ENCODE measurements at places on chromosomes 12 and 14.

GRCh38 chr12:123171967-123172366 is 21.1 kb upstream of the PITPNM2 start:
- DNase-seq, result no peak

- no peak for DNase-seq
Observed at GRCh38 chr12:120774169-120774916, 48.7 kb downstream of the ACADS start.

DNA sequence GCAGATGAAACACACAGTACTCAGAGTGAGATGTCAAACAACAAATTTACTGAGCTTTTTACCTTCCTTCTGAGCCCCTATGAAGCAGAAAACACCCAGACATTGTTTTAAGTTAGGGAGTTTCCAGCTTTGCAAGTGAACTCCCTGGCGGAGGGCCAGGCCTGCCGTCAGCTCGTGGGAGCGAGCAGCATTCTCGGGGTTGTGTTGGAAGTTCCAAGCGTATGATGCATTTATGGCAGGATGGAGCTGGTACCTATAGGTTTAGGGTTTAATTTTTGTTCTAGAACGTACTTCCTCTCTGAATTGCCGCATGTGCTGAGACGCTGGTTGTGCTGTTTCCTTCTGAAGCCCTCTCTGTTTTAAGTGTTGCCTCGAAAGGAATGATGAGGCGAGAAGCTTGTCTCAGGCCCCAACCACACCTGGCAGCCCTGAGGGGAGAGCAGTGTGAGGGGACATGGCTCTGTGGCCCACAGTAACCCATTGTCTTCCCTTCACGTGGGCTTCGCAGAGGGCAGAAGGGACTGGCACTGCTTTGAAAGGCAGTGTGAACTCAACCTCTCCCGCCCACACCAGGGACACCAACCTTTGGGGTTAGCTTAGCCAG is 76.6 kb downstream of the SSPN start:
- no peak for DNase-seq

GRCh38 chr12:130685250-130685787 is 30.8 kb downstream of the RIMBP2 start:
- DNase-seq, result no peak

DNA sequence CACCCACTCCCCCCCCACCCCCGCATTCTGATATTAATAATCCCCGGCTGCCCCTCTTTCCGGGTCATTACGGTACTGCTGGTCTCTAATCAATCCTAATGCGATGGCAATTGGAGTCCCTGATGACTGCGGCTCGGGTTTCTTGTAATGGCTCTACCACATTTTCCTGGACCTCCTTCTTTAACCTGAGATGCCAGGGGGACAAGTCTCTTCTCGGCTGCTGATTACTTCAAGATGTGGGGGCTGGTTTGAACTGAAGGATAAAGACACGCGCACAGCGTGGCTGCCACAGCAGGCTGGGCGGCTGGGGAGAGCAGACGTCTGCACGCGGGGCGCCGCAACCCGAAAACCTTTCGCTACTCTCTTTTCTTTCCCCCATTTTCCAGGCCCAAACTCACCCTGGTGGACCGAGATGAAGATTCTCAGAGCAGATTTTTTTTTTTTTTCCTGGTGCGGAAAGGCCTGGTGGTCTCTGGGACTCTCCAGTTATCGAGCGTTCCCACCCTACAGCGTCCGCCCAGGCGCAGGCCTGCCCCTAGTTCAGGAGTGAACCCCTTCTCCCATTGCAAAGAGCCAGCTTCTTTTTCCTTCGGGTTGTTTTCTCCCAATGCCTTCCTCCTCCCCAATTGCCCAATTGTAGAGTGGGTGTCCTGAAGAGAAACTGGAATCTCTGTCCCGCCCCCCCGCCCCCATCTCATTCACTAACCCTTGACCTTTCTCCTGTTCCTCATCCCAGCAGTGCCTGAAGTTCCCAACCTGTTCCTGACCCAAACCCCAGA is 6.0 kb upstream of the SIX1 start:
- no peak for DNase-seq

- DNase-seq, result no peak
Observed at GRCh38 chr14:31320922-31321766, 99.2 kb downstream of the HEATR5A start.

DNA sequence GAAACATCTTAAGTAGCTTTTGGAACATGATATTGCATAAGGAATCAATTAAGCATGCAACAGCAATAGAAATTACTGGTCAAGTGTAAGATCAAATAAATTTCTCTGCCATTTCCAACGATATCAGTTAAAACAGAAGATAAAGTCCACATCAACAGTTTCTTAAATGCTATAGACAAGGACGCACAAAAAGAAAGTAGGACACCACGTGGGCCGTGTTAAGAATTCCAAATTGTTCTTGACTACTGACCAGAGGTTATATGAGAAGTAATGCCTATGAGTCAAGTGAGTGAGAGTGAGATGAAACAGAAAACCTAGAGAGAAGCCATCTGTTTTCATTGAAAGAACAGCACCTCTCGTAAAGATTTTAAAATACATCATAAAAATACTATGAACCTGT is 318.2 kb downstream of the TMEM117 start:
- no peak for DNase-seq

- peak; percentile 16 for DNase-seq
Observed at GRCh38 chr12:107884769-107885694, 110.5 kb downstream of the ASCL4 start.

DNA sequence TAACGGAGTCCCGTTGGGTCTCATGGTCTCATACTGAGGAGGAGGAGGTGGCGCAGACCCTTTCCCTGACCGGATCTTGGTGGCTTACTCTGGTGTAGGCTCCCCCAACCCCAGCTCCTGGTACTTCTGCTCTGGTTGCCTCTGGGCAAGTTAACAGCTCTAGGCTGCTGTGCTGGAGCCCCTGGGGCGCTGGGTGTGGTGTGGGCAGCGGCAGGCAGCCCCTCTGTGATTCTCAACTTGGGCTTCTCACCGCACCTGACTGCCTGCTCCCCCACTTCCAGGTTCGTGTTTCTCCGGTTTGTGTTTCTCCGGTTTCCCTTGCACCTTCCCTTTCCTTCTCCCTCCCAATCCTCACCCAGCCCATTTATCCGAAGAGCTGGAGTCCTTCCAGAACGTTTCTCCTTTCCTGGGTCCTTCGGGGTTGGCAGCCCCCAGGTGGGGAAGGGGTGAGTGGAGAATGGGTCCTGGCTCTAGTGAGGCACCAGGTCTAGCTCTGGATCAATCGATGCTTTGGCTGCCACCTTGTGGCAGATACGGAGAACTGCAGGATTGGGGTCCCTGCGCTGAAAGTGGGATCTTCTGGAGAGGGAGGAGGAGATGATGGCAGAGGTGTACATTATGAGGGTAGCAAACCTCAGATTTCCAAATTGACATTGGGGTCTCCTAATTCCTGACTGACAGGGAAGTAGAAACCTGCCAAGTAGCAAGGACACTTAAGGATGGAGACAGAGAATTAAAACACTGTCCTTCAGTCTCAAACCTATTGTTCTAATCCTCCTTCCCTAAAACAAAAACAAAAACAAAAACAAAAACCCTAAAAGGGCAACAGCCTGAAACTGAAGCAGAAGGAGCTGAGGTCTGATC is 8.3 kb downstream of the CISTR start:
- DNase-seq, result peak; percentile 7

- DNase-seq, result peak; percentile 86
Observed at GRCh38 chr12:52015532-52016041, 8.8 kb downstream of the TAMALIN start.

- DNase-seq, result no peak
Observed at GRCh38 chr12:90036637-90037036, 328.0 kb upstream of the ATP2B1 start.

DNA sequence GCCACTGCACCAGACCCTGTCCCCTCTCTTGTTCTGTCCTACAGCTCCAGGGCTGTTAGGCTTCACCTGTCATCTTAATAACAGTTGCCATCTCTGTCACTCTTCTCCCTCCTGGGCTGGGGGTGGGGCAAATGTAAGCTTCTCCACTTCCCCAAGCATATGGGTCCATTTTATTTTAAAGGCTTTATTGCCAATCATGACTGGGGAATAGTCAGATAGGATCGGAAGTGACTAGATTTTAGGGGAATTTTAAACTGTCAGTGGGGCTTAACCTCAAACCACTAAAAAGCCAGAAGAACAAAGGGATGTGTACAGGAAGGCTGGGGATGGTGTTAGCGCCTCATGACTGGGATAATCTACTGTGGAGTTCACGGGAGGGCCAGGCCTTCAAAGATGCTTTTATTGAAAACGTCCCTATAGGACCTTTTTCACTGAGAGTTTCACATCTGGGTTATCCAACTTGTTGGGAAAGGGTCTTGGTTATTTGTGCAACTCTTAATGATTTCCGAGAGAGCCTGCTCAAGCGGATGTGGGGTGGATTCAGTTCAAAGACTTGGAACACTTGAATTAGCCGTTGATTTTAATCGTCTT is 41.6 kb downstream of the CHST11 start:
- DNase-seq, result no peak

DNA sequence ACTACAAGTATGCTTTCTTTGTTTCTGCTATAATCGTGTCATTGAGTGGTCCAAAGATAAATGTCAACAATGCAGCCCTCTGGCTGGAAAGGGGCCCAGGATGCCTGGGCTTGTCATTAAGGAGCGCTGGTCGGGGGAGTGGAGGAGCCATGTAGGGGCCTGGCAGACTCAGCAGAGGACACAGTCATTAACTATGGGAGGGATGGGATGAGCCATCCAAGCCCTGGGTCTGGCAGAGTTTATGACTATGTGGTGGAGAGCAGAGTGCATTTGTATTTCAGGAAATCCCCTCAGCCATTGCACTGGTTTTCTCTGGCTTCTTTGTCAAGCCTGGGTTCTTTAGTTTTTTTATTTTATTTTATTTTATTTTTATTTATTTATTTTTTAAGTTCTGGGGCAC is 243.1 kb downstream of the C12orf75 start:
- DNase-seq, result no peak

- DNase-seq, result no peak
Observed at GRCh38 chr12:67472539-67472938, 176.0 kb upstream of the DYRK2 start.

DNA sequence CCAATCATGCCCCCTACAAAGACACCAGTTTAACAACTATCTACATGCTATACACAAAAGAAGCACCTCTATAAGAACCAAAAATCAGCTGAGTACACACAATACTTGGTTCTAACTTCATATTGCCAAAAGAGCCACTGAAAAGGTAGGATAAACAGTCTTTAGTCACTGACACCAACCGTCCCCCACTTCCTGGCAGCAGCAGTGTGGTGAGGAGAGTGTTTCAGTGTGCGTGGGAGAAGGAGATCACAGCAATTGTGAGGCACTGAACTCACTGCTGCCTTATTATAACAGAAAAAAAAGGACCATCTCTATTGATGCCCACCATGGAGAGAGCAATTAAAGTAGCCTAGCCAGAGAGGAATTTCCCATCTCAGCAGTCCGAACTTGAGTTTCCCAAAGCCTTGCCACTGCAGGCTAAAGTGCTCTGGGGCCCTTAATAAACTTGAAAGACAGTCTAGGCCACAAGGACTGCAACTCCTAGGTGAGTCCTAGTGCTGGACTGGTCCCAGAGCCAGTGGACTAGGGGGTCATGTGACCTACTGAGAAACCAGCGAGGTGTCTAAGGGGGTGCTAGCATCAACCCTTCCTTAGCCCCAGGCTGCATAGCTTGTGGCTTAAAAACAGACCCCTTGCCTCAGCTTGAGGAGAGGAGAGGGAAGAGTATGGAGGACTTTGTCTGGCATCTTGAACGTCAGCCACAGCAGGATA is 37.1 kb upstream of the LMNTD1 start:
- DNase-seq, result no peak

DNA sequence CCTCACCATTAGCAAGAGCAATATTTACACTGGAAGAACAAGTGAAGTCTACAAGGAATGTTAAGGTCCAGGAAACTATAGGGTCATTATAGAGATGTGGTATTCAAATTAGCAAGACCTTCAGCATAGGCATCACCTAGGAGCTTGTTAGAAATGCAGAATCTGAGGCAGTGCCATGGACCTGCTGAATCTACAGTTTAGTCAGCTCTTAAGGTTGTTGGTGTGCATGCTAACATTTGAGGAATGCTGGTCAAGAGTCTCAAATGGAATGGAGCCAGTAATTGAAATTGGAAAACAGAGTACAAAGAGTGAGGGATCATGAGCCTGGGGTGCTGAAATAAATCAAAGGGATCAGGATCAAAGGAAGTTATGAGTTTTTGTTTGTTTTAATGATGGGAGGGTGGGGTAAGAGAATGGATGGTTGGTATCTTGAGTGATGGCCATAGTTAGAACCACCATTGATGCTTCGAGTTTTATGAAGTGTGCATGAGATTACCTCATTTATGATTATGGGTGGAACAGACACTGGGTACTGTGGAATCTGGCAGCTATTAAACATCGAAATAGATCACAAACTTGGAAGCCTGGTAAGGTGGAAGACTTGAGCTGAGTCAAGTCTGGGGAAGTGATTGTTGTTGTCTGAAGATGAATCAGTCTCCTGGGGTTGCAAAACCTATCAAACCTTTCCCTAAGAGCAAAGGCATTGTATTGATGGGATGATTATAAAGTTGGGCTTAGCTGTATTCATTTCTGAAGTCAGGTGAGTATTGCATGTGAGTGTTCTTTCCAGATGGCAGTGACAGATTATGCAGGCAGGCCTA is 323.3 kb upstream of the E2F7 start:
- DNase-seq, result no peak

All from NCI-H526 treated with DMSO at 0.1 percent for 48 hours (cell line).